ENCODE measurements at places on chromosomes 5 and 9. TPM values are rescaled to one million over a fixed set of nuclear protein-coding genes. Genes with fewer than 3 reads are reported as not detected.

ACSL6 gene
- 0.07 TPM for total RNA-seq

DNA sequence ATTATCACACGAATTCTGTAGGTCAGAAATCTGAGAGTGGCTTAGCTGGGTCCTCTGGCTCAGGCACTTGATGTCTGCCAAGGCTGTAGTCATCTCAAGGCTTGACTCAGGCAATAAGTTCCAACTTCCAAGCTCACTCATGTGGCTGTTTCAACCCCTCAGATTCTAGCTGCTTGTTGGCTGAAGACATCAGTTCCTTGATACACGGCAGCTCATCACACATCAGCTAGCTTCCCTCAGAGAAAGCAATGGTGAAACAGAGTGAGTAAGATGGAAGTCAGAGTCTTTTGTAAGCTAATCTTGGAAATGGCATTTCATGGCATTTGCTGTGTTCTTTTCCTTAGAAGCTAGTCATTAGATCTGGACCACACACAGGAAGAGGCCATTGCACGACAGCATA, 204.2 kb upstream of the PTGER4 start:
- no peak for DNase-seq

PCDHGA11 gene
- 2.7 TPM for total RNA-seq

DNA sequence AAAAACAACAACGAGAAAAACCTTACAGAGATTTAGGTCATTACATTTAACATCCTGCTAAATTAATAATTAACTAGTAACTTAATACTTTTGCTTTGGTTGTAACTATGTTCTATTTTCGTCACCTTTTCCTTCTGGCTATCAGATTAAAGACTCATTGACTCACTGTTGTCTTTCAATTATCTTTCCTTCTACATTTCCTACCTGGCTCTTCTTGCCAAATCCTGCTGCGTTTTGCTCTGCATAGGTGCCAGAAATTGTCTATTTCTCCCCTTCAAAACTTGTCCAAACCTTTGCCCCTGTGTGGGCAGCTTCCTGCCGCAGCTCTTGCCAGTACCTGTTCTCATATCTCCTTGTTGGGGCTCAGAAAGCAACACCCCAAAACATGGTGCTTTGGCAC, 235.5 kb upstream of the ZNF608 start:
- no peak for DNase-seq

DNA sequence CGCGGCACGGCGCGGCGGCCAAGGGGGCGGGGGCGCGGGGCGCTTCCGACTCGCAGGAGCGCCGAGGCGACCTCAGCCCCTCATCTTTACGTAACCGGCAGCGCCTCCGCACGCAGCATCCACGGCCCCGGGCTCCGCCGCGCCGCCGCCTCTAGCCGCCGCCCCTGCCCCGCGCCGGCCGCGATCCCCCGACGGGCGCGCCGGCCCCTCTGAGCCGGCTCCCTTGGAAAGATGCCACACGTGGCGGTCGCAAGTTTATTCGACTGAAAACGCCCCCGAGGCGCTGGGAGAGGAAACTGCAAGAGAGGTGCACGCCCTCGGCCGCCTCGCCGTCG, 1.0 kb downstream of the KLF9 start:
- DNase-seq = no peak

RETREG1 gene
- 1.3 TPM for total RNA-seq

GRCh38 chr9:5892456-5893133, 1.9 kb downstream of the MLANA start:
- no peak for DNase-seq

GRCh38 chr9:129412814-129413536, 207.9 kb downstream of the C9orf50 start:
- DNase-seq = peak; percentile 38

- DNase-seq = peak; percentile 95
These were observed 113.8 kb downstream of the MSX2 start for GRCh38 chr5:174837919-174838902.

PKD2L2 gene
- not detected for total RNA-seq

- peak; percentile 61 for DNase-seq
These were observed 83.0 kb upstream of the PRLR start for GRCh38 chr5:35313291-35313690.

PCA3 gene
- not detected for total RNA-seq

GRCh38 chr9:18032636-18033035, 441.3 kb upstream of the ADAMTSL1 start:
- no peak for DNase-seq

FGF10 gene
- not detected for total RNA-seq

DNA sequence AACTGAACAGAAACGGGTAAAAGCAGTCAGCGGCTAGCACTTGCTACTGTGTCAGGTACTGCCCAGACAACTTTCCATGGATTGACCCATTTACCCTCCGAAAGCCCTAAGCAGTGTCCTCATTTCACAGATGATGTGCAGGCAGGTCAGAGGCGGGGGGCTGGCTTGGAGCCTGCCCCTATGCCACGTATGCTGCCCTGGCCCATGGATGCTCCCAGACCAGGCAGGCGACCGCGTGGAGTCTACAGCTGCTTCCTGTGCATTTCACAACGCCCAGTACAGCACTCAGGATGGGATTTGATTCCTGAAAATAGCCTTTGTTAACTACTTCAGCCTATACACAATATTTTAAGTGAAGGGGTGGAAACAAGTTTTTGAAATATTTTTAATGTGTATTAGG, 202.9 kb downstream of the NXNL2 start:
- no peak for DNase-seq

- DNase-seq = peak; percentile 88
These were observed 168.5 kb upstream of the TARS1 start for GRCh38 chr5:33272288-33272687.

- DNase-seq = no peak
These were observed 119.6 kb upstream of the PITX1 start for GRCh38 chr5:135153661-135154060.

DNA sequence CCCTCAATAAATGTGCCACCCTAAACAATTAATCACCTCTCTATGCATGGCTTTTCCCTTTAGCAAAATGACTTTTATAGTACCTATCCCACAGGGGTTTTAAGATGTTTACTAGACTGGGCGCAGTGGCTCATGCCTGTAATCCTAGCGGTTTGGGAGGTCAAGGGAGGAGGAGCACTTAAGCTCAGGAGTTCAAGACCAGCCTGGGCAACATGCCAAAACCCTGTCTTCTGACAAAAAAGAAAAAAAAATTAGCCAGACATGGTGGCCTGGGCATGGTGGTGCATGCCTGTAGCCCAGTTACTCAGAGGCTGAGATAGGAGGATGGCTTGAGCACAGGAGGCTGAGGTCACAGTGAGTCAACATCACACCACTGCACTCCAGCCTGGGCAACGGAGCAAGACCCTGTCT, 13.5 kb downstream of the SH3TC2 start:
- peak; percentile 42 for DNase-seq

DNAH5 gene
- total RNA-seq = 0.71 TPM

LECT2 gene
- not detected for total RNA-seq

GRCh38 chr9:136854842-136855460, 2.8 kb downstream of the MAMDC4 start:
- no peak for DNase-seq

GRCh38 chr9:69888856-69889585, 68.4 kb downstream of the CFAP95 start:
- DNase-seq = no peak

DNA sequence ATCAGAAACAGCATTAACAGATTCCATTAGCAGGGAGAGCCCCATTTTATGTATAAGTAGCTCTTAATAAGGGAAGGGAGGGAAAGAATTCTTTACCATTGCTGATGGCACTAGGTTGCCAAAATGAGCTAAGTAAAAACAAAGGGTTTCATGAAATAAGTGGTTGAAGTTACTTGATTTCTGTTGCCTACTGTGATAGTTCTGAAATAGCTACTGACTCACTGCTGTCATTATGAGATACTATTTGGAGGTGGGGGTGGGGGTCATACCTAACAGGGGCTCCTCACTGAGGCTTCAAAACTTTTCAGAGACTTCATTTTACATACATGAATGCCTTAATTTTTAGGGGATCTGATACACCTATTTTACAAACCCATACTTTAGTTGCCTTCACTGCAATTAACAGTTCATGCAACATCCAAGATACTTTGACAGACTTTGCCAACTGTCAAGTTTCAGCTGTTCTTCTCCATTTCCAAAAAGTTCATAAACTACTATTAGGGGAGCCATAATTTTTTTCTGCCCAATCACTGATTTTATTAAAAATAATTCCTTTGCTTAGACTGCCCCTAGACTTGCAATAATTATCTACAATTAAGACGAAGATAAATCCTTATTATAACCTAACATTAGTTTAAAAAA, 4.6 kb downstream of the HOMER1 start:
- no peak for DNase-seq

GRCh38 chr5:2688586-2688985, 62.9 kb downstream of the IRX2 start:
- DNase-seq = no peak

GRCh38 chr9:38033941-38034340, 35.1 kb downstream of the SHB start:
- no peak for DNase-seq

SPINK14 gene
- not detected for total RNA-seq

EQTN gene
- 0.27 TPM for total RNA-seq

DNA sequence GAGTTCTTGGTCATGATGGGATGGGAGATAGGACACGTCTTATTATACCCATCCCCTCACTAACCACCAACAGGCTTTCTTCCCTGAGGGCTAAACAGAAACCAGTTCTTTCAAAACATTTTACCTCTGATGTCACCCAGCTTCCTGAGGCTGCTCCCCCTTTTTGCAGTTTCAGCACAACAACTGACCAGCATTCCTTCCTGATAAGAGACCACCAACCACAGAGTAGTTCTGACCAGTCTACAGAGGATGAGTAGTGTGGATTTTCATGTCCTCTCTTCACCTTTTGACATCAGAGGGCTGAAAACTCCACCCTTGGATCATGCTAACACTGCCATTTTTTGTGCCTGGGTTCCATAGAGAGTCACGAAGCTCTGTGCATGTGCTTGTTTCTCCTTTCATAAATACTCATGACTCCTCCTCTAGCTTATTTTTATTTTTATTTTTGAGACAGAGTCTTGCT, 82.6 kb downstream of the OSTF1 start:
- DNase-seq = peak; percentile 83

DNA sequence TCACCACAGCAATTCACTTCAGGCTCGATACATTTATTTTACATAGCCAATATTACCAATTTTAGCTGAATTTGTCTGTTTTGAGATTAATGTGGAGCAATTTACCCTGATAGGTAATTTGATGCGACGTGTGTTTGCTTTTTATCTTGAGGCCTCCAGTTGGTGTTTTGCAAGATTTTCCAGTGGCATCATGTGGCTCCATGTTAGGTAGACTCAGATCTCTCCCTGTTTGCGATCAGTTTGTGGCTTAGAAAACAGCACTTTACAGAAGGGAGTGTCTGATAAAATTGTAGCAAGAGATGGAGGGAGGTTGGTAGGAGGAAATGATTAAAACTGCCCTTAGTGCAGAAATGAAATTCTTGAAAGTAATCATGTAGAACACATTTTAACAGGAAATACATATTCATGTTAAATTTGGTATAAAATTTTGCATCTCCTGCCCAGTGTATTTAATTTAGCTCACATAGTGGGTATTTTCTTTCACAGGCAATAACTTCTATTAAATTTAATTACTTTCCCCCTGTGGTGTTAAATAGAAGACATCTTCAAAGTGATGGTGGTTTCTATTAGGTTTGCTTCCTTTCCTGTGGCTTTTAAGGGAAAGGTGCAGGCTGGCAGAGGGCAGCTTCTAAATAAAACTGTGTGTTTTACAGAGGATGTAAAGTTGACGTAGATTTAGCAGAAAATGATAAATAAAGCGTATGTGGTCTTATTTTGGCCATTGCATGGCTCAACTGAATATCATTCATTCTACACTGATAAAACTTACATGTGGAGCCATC, 135.8 kb downstream of the KDM4C start:
- no peak for DNase-seq

TMED7 gene
- 104 TPM for total RNA-seq
